Left hindlimb (tissue), 1 donor: ENCODE measurements at places on chromosomes 2 and 18.

DNA sequence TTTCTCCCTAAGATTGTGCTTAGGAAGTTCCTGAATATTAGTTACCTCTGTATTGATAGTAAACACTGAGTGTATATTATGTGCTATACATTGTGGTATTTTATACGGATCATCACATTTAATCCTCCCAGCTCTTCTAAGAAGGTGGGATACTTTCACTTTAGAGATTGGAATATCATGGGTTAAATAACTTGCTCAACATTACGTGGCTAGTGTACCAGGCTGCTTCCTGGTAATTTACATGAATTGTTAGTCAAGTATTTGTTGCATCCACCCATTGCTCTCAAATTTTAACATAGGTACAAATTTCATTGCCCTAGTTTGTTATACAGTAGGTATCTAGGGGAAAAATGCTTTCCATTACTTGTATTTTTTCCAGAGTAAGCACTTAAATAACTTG is 21.4 kb downstream of the FAM98A start:
- no peak for DNase-seq

GRCh38 chr18:34710934-34711333 is 836 bp downstream of the DTNA start:
- peak; percentile 37 for DNase-seq

DNA sequence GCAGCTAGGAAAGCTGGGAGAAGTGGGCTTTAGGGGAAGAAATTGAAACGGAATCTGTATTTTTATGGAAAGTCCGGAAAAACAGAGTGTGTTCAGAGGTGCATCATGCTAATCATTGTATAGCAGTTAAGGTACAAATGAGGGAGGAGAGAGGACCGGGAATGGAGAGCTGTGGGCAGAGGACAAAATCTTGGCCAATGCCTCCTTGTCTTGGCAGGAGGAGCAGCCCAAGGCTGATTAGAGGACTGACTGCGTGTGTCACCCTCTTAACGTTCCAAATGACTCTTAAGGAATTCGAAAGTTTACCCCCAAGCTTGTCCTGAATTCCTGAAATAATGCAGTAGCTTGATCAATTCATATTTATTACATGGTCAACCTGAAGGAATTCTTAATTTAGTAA is 81.0 kb downstream of the ZNF236 start:
- DNase-seq: no peak

DNA sequence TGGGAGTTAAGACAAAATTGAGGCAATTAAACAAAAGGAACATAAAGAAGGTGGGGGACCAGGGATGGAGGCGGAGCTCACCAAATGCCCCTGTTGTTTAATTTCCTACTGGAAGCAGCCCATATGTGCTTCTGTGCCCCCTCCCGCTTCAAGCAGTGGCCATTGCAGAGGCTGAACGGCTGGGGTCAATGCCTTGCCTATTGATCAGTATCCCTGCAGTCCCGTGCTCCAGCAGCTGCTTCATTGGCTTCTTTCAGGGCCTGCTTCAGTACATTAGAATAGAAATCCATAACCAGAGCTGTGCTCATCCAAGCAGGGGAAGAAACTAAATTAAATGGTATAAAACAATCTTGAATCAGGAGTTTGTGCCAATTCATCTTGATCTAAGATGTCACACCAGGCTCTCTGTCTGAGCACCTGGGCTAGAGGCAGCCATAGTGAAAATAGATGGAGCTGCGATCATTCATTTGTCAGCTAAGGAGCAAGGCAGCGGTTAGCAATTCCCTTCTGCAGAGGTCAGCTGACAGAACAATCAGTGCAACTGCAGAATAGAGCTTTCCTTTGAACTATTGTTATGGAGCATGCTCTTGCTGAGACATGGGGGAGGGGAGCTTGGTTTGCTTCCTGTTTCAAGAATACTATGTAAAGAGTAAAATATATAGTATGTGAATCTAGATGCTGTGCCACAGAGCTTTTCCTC is 222.4 kb downstream of the WDR7 start:
- no peak for DNase-seq

DNA sequence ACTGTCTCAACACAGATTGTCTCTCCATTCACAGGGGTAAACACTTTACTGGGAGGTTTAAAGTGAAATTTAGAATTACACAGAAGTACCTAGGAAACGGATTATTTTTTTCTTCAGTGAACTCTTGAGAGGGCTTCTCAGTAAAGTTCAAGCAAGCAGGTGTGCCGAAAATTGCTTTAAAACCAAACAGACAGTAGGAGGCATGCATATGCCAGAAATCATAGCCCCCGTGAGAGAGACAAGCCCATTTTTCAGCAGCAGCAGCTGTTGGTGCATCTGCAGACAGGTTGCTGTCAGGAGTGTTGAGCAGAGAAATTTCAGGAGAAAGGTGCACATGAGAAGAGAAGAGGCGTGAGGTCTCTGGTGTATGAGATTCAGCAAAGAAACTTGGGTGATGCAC is 2115.5 kb upstream of the CELF4 start:
- no peak for DNase-seq

GRCh38 chr2:6148882-6149281 is 456.7 kb downstream of the SOX11 start:
- DNase-seq: no peak

DNA sequence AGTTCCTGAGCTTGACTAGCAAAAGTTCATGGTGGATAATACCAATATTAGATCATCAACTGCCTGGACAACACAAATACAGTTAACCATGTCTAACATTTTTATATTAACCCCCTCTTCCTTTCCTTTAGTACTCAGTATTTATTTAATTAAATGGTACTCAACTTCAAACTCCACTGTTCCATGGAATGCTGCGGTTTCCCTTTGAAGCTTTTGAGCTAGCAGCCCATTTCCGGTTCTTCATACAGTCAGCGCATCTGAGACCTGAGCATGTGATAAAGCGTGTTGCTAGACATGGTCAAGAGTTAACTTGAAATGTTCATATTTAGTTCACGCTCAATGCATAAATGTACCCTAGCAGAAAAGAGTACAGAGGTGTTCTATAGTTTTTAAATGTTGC is 278.4 kb downstream of the ALPK2 start:
- DNase-seq: no peak

DNA sequence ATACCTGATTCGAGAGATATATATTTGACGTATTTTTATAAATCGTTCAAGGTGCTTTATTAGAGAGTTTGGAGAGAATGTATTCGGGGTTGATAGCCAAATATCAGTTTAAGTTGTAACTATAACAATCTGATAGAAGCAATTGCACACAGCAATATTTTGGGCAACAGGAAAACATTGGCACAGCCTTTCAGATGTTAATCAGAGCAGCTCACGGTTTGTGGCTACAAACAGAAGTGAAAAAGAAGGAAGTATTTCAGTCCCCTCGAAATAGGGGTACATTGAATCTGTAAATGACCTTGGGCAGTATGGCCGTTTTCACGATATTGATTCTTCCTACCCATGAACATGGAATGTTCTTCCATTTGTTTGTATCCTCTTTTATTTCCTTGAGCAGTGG is 20.6 kb downstream of the SERPINB10 start:
- DNase-seq: no peak

DNA sequence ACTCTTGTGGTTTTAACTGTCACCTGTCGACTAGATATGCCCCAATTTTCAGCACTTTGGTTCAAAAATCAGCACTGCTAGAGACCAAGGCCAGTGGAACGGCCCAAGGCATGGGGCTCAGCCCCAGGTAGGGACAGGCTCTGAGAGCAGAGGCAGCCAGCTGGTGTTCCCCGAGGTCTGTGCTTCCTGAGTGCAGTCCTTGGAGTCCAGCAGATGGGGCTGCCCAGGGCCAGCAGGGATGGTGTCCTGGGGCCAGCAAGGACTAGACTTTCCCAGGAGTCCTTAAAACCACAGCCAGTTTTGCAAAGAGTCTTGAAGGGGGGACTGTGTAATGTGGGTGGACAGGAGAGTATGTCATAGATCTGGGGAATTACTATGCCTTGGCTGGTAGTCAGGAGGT is 56.3 kb downstream of the POMC start:
- no peak for DNase-seq

DNA sequence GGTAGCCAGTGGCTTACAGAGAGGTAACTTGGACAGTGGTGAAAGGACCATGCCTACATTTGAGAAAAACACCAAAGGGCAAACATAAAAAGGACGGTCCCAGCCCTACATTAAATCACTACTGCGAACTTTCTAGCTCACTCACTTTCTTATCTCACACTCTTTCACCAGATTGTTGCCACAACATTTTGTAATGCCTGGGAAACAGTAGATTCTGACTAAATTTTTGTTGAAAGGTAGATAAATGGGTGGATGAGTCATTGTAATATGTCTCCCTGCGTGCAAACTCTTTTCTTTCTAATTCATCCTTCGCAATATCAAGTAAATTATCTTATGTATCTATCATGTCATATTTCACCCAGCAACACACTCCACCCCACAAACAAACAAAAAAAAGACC is 192.2 kb downstream of the IRS1 start:
- DNase-seq: no peak

DNA sequence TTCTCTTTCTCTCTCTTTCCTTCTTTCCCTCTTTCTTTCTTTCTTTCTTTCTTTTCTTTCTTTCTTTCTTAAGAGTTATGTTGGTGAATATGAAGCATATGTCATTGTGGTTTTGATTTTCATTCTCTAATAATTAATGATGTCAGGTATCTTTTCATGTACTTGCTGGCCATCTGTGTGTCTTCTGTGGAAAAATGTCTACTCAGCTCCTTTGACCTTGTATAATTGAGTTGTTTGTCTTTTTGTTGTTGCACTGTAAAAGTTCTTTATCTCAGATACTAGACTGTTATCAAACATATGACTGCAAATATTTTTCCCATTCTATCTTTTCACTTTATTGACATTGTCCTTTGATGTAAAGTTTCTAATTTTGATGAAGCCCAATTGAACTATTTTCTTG is 645.1 kb downstream of the CNTNAP5 start:
- DNase-seq: no peak

- no peak for DNase-seq
These were observed 1229.0 kb upstream of the ZEB2 start for GRCh38 chr2:145748927-145749326.

DNA sequence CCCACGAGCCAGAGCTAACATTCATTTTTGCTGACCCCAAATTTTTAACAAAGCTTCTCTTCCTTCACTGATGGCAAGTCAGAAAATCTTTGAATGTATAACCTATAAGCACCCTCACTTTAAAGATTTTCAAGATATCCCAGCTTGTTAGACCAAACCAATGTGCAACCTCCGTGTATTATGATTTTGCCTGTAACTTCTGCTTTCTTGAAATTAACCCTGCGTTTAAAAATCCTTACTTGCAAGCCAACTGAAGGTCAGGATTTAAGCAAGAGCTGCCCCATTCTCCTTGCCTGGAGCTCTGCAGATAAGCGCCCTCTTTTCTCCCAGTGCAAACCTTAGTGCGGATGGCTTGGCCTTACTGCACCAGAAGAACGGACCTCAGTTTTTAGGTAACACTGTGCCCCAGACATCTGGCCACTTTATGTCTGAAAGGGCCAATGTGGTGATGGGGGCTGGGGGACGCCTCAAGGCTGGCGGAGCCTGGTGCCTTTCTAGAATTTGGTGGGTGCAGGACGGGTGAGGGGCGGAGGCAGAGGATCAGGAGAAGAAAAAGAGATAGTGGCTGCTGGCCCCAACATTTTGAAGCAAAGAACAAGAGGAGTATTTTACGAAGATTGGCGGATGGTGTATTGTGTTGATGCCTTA is 805 bp upstream of the TNFRSF11A start:
- no peak for DNase-seq

DNA sequence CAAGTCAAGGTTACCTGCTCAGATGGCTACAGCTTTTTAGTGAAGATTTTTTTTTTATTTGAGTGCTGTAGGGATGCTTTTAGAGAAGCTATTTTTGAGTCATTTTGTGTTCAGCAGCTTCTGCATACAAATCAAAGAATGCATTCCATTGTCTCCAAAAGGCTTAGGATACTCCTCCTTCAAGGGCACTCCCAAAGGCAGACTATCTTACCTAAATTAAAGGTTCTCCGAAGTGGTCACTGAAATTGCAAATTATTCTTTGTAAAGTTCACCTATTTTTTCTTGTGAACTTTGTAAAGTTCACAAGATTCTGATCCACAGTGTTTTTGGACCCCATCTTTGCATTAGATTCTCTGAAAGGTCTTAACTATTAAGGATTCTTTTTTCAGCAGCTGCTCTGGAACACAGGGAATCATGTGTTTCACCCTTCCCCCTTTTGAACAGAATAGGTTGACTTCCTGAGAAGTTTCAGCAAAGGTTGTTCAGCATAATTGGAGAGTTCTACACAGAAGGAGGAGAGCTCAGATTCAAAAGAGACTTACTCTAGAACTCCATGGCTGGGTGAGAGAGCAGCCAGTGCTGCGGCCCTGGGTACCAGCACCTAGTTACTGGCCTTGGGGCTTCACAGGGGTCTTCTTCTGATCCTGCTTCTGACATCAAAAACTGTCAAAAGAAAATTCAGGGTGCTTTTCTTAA is 14.5 kb downstream of the CLIP4 start:
- no peak for DNase-seq

GRCh38 chr2:42768706-42769256 is 4.8 kb upstream of the OXER1 start:
- DNase-seq: no peak

GRCh38 chr2:145284551-145284950 is 764.6 kb upstream of the ZEB2 start:
- DNase-seq: no peak

DNA sequence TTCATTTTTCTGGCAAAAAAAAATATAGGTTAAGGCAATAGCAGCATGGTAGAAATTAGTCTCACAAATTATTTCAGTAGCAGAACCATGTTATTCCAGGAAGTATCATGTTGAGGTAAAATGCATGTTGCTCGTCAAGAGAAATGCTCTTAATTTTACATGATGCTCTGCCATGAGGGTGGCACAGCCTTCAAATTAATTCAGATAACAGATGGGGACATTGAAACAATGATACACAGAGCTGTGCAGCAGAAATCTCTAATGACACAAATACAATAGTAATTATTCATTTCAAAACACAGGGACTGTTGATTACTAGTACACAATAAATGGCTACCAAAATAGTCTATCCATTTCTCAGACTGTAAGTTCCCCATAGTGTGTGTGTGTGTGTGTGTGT is 24.8 kb downstream of the GAREM1 start:
- no peak for DNase-seq

- no peak for DNase-seq
These were observed 168.6 kb downstream of the INHBB start for GRCh38 chr2:120514521-120514920.

DNA sequence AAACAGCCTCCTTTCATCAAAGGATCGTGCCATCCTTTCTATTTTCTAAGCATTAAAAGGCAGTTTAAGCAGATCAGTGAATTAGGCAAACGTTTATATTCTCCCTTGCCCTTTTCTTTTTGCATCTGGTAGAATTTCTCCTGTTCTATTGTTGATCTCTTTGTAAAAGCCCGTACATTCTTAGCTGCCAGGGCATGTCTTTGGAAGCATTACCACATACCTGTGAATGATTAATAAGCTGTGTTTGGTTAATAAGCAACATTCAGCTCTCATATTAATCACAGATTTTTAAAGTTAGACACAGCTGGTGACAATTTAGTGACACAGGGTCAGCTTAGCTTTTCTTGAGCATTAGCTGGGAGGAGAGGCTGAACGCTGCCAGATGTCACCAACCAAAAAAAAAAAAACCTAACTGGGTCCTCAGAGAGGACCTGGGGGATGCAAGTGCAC is 33.8 kb upstream of the CYP1B1 start:
- DNase-seq: no peak
